ENCODE measurements at places on chromosomes 7 and 10. TPM values are rescaled to one million over a fixed set of nuclear protein-coding genes. Genes with fewer than 3 reads are reported as not detected.

IFIT1B gene
- not detected for total RNA-seq

GRM3 gene
- 0.09 TPM for total RNA-seq

UPK3B gene
- total RNA-seq = 3.3 TPM

GPR85 gene
- 0.69 TPM for total RNA-seq
